ENCODE measurements at places on chromosomes 2 and 18. TPM values are rescaled to one million over a fixed set of nuclear protein-coding genes. Genes with fewer than 3 reads are reported as not detected.

The DES gene
- 2.0 TPM for total RNA-seq

The CD226 gene
- total RNA-seq, result 1.1 TPM

The DNAJC5G gene
- total RNA-seq, result 1.3 TPM

The CD302 gene
- 10.3 TPM for total RNA-seq

All from cerebellum (tissue), 4 donors.